Mammary epithelial cell (primary cell): ENCODE measurements at places on chromosomes 2 and 18. TPM values are rescaled to one million over a fixed set of nuclear protein-coding genes. Genes with fewer than 3 reads are reported as not detected.

The PLA2R1 gene
- 17.8 TPM for total RNA-seq

The C2orf80 gene
- total RNA-seq: not detected

DNA sequence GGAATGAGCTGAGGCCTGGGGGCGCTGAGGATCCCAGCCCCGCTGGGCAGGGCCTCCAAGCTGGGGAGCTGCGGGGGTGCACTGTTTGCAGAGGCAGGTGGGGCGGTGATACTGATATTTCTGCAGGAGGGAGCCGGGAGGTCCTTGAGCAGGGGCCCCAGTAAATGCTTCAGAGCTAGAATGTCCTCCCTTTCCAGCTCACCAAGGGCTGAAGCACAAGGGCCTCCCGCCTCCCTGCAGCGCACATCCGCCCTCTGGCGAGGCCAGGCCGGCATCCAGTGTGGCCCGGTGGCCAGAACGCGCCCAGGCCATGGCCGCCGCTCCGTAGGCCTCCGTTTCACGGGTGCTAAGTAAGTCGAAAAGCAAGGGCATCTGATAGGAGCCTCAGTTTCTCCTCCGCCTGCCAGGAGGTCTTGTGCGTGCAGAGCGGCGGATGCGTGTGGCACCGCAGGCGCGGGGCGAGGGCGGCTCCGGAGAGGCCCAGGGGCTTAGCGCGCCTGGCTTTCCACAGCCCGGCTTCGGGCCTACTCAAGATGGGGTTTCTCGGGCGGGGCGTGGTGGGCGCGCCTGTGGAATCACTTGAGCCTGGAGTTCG lies 29.5 kb upstream of the CHMP1B start:
- no peak for DNase-seq

- DNase-seq: no peak
These were observed 75.6 kb upstream of the POMC start for GRCh38 chr2:25243995-25244394.

GRCh38 chr2:234422981-234423431 lies 73.9 kb downstream of the ARL4C start:
- DNase-seq: no peak

DNA sequence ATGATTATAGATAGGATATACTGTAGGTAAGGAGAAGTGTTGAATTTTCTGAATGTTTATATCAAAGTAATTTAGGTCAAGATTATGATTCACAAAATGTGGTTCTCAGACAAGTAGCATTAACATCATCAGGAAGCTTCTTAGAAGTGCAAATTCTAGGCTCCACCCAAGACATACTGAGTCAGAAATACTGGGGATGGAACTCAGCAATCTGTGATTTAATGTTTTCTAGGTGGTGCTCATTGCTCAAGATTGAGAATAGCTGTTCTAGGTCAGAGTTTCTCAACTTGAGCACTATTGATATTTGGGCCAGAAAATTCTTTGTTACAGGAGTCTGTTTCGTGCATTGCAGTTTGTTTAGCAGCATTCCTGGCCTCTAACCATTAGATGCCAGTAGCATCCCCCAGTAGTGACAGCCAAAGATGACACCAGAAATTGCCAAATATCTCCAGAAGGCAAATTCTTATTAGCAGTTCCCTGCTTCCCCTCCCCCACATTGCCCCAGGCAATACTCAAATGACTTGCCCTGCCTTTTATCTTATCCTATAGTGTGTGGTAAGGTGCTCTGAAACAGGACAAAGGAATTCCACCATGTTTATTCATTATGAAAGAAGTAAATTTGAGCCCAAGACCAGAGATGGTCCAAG lies 1001.2 kb downstream of the DPP10 start:
- no peak for DNase-seq

DNA sequence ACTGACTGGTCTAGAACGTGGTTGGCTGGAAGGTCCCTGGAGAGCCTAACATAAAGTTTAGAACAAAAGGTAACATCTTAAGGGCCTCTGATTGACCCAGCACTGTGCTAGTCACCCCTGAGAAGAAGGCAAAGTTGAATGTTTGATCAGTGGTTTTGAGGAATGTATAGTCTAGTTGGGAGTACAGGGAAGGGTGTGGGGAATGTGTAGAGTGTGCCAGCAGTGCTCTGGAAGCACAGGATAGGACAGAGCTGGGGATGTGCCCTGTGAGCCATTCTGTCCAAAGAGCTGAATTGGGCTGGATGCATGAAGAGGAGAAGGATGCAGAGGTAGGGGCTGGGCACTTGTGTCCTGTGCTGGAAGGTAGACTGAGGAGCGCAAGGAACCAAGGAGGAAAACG lies 41.0 kb upstream of the DOCK10 start:
- DNase-seq: no peak

The SPC25 gene
- total RNA-seq: 2.3 and 13.2 TPM in 2 replicates

DNA sequence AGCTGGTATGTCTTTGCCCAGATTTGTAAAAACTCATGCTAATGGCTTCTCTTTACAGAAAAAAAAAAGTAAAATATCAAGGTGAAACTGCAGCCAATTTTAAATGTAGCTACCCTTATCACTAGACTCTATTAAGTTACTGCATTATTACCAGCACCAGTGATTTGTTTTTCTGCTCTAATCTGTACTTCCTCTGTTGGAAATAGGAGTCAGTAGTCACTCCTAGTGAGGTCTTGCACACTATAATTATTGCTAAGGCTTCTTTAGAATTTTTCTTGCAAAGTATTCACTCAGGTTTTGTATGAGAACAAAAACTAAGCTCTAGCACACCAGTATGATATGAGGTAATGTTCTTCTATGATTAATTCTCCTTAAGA lies 215.5 kb downstream of the XIRP2 start:
- no peak for DNase-seq

GRCh38 chr2:28164280-28164801 lies 228.3 kb upstream of the FOSL2 start:
- no peak for DNase-seq

- DNase-seq: no peak
These were observed 14.5 kb downstream of the CYS1 start for GRCh38 chr2:10065773-10066055.
